Suppressor macrophage (primary cell): ENCODE measurements at places on chromosomes 6 and 20.
A peak's percentile ranks its signal among the peaks of the same experiment; 100 is the strongest.

GRCh38 chr6:31525932-31526591 lies 2.7 kb upstream of the MCCD1 start:
- no peak for DNase-seq

DNA sequence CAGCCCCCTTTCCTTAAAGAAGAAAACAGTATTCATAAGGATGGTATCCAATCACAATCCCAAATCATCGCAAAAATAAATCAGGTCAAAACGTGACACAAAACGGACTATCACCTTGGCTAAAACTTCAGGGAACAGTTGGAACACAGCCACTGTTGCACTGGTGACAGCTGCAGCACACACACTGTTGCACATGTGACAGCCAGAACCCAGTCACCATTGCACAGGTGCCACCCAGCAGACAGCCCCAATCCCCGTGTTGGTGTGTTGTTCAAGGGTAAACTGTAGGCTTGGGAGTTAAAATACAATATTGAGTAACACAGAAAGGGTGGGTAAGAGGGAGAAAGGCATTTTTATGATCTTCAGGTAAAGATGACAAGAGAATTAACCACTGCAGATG lies 15.8 kb downstream of the PSMB1 start:
- no peak for DNase-seq

- peak; percentile 67 for DNase-seq
These were observed 47.5 kb downstream of the RALGAPA2 start for GRCh38 chr20:20664795-20665589.

DNA sequence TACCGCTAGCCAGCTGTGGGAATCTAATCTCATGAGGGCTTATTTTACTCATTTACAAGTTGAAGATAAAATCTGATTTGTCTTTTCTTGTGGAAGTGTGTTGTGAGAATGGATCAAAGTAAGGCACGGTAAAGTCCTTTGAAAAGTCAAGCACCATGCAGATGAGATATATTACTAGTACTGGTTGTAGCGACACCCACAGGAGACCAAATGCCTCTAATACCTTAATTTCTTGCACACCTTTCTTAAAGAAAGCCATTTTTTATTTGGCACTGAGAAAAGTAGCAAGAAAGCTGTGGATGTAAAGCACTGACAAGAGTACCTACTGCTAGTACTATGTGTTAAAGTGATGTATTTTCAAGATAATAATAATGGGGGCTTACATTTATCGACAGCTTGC lies 191.0 kb upstream of the MMS22L start:
- DNase-seq: no peak

DNA sequence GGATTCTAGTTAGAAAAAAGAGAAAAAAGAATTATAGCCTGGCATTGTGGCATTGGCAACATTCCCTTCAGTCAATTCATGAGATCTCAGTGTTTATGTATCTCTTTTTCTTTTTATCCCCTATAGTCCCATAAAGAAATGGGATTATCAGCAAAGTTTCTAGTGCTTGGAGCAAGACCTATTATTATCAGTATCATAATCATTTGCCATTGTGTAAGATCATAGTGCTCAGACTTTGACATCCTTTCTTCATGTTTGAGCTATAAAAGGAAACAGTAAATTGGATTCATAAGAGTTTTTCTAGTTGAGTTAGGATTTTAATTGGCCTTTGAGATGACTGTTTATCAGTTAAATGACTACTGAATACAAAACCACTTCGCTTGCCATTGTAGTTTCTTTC lies 295.6 kb downstream of the GRIK2 start:
- DNase-seq: no peak

DNA sequence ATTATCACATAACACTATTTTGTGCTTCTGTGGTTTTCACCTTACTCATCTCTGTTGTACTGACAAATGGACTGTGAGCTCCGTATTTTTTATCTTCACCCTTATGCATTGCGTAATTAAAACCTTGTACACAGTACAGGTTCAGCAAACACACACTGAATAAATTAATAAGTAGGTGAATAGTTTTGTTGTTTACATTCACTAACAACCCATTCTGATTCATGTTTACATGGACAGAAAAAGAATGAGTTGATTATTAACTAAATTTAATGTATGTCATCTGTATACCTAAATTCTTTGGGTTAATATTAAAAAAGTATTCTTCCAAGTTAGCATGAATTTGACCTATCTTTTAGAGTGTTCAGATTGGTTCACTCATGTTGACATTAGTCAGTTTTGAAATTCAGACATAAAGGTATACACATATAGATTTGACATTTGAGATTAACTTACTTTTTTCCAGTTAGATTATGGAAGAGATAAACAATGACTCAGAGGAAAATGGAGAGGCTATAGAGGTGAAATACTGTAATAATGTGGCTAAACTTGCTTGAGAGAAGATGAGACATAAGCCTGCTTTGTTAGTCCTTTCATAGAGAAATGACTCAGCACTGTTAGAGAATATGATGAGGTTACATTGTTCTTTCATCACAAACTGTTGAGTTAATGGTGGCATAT lies 541.7 kb upstream of the FLRT3 start:
- no peak for DNase-seq
